ENCODE measurements at places on chromosomes 7 and 10.
A peak's percentile ranks its signal among the peaks of the same experiment; 100 is the strongest.

DNA sequence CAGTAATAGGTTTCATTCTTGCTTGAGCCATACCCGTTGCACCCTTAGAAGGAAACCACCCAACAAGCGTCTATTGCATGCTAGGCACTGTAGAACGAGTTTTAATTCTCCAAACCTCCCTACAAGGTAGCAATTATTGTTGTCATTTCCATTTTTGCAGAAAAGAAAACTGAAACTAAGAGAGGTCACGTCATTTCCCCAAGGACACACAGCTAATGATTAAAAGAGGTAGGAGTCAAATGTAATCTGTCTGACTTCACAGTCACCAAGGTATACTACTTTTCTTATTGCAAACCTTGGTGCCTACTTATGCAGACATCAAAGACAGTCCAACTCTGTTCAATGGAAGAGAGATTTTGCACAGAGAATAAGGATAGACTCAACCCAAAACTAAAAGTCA is 49.1 kb upstream of the C1QL3 start:
- peak; percentile 45 for DNase-seq

- DNase-seq, result no peak
These were observed 3.0 kb upstream of the WASL start for GRCh38 chr7:123751821-123752220.

- DNase-seq, result no peak
These were observed 928.5 kb downstream of the DNAJB9 start for GRCh38 chr7:109498131-109498530.

GRCh38 chr7:5476001-5476400 is 52.4 kb upstream of the TNRC18 start:
- no peak for DNase-seq

GRCh38 chr7:25854608-25855497 is 297.1 kb upstream of the NFE2L3 start:
- DNase-seq, result peak; percentile 50

- no peak for DNase-seq
These were observed 39.5 kb upstream of the INSIG1 start for GRCh38 chr7:155258226-155258560.

DNA sequence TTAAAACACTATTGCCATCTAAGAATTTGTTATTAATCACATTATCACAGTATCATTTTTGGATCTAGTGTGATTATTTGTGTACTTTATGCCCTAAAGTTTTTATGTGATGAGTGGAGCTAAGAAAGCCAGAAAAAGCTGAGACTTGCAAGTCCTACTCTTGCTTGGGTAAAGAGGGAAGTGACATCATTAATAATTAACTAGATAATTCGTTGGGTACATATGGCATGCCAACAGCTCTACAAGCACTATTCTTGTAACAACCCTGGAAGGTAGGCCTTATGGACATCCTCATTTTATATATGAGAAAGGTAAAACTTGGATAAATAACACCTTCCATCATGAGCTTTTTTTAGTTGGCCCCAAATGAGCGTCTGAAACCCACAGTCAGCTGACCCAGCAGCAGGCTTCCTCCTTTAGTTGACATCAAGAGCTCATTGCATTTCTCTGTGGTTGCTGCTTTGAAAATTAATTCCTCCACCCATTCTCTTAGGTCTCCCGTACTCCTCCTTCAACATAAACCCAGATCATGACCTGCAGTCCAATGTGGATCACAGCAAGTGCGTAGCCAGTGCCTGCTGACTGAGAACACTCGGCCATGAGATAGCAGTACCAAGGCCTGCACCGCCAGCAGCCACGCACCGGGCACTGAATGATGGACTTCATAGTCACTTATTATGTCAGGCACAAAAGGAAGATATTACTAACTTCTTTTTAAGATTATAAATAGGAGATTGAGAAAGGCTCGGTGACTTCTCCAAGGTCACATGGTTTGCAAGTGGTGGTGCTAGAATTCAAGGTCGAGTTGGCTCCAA is 292.0 kb upstream of the AOAH start:
- no peak for DNase-seq

DNA sequence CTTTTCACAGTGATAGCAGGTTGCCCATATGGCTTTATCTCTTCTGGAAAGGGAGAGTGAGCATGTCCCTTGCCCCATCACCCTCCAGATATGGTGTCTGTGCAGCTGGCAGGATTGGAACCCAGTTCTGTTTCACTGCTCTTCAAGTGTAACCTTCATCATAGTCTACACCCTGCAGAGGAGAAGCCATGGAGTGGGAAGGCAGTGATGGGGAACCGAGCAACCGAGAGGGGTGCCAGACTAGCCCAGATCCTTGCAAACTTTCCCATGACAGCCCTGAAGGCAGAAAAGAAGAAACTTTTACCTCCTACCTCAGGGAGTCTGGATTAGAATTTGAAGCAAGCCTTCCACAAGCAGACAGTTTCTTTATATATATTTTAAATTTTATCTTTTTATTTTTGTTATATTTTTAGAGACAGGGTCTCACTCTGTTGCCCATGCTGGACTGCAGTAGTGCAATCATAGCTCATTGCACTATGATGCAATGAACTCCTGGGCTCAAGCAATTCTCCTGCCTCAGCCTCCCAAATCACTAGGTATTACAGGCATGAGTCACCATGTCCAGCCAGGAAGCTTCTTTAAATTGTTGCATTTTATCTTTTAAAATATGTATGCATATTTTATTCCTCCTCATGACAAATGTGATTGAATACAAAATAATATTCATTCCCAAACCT is 133.3 kb downstream of the KCNMA1 start:
- DNase-seq, result no peak

DNA sequence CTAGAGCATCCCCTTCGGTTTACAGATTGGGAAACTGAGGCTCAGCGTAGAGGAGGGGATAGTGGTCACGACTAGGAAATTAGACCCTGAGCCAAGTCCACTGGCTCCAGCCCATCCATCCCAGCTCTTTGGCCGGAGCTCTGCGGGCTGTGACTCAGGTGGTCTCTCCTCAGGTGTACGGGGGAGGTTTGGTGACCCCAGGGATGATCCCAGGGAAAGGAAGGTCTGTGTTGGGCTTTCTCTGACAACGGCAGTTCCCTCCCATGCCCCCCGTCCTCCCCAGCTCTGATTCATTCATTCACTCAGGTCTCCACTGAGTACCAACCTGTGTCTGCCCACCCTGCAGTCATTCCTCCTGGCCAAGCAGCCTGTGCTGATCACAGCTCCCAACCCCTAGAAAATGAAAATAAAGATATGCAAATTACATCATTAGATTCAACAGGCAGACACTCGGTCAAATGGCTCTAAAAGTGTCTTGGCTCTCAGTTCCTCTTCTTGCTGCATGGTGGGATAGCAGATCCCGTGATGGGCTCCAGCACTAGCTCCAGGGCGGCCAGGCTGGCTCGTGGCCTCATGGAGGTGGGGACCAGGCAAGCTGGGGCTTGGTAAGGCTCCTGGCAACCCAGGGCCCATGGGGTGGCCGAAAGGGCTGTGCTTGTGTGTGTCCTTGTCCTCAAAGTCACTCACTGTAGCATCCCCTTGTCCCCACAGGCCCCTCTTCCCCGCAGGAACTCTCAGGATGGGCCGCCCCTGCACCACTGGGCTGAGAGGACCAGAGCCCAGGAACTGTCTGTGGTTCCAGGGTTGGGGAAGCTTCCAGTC is 37.8 kb downstream of the CLRN3 start:
- peak; percentile 37 for DNase-seq

- DNase-seq, result no peak
These were observed 42.3 kb downstream of the NRCAM start for GRCh38 chr7:108413782-108414492.

DNA sequence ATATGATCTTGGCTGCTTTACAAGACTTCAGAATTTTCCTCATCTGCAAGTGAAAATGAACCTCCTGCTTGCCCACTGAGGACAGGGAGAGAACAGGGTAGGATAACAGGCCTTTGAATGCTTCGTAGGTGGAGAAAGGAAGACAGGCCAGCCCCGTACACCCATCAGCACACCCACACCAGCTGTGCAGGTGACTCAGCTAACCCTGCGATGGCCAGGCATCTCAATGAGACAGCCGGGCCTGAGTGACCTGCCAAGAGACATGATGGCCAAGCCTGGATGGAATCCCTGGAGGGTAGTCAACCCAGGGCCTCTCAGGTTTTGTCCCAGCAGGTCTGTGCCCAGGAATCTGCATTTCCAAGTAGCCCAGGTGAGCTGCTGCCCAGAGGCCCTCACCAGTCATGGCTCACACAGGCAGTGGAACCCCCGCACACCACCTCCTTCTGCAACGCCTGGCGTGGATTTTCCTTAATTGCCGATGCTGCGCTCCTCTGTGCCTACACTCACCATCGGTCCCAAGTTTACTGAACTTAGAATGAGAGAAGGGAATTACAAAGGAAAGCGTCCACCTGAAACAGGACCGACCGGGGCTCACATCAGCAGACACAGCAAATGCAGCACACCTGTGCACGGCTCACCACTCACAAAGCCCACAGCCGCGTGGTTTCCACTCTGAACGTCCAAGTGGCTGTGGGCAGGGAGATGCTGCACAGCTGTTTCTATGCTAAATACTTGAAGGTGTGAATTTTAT is 163.7 kb downstream of the DIP2C start:
- DNase-seq, result no peak

DNA sequence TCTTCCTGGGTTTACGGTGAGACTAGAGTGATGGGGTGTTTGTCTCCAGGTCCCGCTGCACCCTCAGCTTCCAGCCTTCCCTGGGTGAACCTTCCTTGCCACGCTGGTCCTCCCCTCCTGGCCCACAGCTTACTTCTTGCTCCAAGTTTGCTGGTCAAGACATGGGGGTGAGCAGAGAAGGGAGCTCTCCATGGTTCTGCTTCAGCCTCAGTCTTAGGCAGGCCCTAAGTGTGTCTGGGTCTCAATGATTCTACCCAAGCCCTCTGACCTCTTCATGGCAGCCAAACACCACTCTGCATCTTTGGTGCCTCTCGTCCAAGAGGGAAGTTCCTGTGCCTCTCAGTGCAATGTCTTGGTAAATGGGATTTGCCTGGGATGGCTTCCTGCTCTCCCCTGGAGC is 356.5 kb upstream of the KLF6 start:
- DNase-seq, result no peak

GRCh38 chr7:47402941-47403866 is 178.7 kb downstream of the TNS3 start:
- DNase-seq, result no peak

GRCh38 chr10:14014423-14014822 is 316.3 kb downstream of the FRMD4A start:
- DNase-seq, result no peak

Measured in GM20000 (cell line).